Ascending aorta (tissue), 2 donors: ENCODE measurements at places on chromosomes 4 and X. TPM values are rescaled to one million over a fixed set of nuclear protein-coding genes. Genes with fewer than 3 reads are reported as not detected.

GRCh38 chr4:107153228-107153627, 117.1 kb upstream of the DKK2 start:
- no peaks in the 10 kb centered on the region for H3K4me1 ChIP-seq
- no peaks in the 10 kb centered on the region for H3K36me3 ChIP-seq
- H3K4me3 ChIP-seq, result no peak overlapping the region
- no peak for DNase-seq
- no peak overlapping the region for H3K27ac ChIP-seq
- H3K27me3 ChIP-seq, result no peaks in the 10 kb centered on the region

DNA sequence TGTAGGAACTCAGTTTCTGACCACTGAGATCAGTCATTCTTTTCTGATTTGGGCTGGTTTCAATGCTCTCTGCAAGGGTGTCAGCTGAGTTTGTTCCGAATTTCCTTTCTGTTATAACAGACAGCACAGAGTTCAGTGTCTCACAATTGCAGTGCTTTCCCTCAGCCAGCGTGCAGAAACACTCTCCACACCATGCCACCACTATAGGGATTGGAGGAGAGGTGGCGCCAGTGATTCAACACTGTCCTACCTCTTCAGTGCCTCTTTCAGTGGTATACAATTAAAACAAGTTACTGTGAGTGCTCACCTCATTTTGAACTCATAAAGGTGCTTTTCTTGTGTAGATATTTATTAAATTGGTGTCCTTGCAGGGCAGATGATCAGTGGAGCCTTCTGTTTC, 413.2 kb upstream of the CXorf51B start:
- H3K36me3 ChIP-seq, result no peaks in the 10 kb centered on the region
- H3K4me1 ChIP-seq, result no peaks in the 10 kb centered on the region

GRCh38 chr4:22881411-22881810, 188.7 kb downstream of the GBA3 start:
- DNase-seq, result no peak
- no peak overlapping the region for H3K27ac ChIP-seq
- H3K4me3 ChIP-seq, result no peak overlapping the region
- H3K27me3 ChIP-seq, result no peaks in the 10 kb centered on the region

Gene DIPK2B
- total RNA-seq, result 76.2 TPM

Gene NAP1L2
- total RNA-seq, result 0.11 TPM

Gene MID1IP1
- 76.1 TPM for total RNA-seq
